ENCODE measurements at places on chromosomes 5 and 9.

- DNase-seq: no peak
These were observed 140.3 kb downstream of the TSSK1B start for GRCh38 chr5:113294311-113295110.

DNA sequence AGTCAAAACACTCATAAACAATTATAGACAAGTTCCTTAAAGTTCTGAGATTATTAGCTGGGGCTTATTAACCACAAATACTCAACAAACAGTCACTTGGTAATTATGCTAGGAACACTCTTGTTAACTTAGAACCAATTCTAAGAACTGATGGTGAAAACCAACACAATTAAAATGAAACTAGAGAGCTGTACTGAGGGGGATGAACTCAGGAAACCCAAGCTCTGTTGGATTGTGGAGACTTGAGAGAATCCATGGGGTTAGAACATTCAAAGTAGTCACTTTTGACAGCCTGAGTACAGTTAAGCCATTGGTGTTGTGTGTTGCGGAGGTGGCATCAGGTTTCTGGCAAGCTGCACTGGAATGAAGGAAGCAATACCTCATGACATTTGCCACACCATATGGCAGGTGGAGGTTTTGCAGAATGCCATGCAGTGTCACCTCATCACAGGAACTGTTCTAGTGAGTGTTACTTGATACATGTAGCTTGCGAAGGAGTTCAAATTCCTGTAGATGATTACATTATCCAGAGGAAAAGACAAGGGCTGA is 480.9 kb upstream of the CD180 start:
- no peak for DNase-seq

DNA sequence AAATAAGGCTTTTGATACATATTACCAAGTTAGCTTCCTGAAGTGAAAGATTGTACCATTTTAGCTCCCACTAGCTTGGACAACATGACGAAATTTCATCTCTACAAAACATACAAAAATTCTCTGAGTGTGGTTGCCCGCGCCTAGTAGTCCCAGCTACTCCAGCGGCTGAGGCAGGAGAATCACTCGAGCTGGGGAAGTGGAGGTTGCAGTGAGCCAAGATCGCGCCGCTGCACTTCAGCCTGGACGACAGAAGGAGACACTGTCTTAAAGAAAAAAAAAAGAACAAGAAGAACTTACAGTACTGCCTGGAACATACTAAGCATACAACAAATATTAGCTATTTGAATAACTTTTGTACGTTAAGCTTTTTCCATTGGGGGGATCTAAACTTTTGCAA is 29.7 kb upstream of the NRG2 start:
- no peak for DNase-seq

DNA sequence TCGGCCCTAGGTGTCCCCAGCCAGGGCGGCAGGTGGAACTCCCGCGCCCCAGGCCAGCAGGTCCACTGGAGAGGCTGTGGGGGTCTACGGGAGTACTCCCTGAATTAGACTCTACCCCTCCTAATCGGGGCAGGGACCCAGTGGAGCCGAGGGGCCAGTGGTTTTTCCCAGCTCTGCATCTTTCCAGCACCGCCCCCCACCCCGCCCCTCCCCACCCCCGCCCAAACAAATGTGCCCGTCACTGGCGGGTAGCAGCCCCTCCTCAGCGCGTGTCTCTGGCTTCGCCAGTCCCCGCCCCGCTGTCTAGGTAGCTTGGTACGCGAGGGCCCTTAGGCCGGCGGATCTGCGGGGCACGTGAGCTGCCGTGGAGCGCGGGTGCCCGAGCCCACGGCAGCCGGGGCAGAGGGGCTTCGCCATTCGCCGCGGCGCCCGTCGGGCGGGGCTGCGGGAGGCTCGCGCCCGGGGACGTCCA is 7.0 kb downstream of the UNC5A start:
- no peak for DNase-seq

DNA sequence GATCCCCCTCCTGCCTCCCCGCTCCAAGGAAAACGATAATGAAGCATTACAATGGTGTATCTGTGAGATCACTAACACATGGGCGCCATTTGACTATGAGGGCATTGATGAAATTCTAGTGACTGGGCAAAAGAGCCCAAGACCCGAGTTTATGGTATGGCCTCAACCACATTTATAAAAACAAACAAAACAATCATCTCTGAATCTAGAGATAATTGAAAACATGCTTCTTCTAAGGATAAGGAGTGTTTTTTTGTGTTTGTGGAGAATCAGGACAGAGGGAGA is 100.9 kb upstream of the SEMA6A start:
- DNase-seq: no peak

DNA sequence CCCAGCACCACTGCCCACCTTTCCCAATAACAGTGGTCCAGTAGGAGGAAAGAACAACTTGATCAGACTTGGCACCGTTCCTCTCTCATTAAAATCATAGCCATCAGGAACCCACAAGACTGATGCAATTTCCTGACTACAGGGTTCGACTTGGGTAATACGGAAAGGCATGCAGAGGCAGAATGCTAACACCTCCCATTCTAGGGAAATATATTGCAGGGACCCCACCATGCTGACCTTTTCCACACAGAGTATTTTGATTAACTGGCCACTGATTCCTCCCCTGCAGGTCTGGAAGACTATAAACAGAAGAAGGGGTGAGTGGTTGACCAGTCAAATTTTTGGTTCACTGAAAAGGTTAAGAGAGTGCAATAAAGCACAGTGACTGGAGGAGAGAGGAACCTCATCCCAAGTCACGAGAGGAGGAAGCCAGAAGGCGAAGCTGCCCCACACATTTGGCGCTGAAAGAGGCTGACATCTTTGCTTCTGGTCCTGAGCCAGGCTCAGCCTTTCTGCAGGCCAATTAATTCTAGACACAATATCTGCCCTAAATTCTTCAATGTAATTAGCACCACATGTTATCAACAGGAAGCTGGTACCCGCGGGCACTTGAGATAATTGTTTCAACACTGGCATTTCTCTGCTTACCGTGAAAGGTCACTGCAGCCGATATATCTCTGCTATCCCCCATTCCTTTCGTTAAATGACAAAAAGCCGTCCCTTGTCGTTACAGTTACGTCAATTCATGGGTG is 64.7 kb upstream of the SPOCK1 start:
- no peak for DNase-seq

DNA sequence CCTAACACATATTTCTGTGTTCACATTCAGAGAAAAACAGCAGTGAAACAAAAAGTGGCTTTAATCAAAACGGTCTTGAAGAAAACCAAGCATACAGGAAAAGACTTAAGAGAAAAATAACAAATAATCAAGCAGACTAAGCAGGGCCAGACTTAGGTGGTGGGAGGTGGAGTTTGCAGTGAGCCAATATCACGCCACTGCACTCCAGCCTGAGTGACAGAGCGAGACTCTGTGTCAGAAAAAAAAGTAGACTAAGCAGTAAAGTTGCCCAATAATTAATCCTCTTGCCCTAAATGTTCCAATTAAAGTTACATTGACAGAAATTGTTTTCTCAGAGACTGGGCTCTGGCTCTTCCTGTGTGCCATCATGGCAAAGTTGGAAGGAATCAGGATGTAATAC is 26.6 kb upstream of the GLDC start:
- no peak for DNase-seq

DNA sequence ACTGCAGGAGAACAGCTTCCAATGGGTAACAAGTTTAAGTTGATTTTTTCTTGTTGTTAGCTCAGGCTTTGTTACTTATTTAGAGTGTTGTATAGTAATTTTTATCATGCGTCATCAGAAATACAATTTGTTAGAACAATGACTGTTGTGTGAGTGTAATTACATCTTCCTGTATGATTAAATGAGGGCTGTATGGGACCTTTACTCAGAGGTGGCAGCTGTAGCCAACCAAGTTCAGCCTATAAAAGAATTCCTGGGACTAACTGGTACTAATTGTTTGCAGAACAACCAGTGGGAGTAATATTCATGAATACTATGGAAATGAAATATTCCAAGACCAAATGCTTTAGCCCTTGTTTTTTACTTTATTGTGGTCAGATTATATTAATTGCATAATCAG is 30.8 kb upstream of the TJP2 start:
- no peak for DNase-seq

GRCh38 chr9:98789483-98790133 is 6.7 kb downstream of the ANKS6 start:
- no peak for DNase-seq

DNA sequence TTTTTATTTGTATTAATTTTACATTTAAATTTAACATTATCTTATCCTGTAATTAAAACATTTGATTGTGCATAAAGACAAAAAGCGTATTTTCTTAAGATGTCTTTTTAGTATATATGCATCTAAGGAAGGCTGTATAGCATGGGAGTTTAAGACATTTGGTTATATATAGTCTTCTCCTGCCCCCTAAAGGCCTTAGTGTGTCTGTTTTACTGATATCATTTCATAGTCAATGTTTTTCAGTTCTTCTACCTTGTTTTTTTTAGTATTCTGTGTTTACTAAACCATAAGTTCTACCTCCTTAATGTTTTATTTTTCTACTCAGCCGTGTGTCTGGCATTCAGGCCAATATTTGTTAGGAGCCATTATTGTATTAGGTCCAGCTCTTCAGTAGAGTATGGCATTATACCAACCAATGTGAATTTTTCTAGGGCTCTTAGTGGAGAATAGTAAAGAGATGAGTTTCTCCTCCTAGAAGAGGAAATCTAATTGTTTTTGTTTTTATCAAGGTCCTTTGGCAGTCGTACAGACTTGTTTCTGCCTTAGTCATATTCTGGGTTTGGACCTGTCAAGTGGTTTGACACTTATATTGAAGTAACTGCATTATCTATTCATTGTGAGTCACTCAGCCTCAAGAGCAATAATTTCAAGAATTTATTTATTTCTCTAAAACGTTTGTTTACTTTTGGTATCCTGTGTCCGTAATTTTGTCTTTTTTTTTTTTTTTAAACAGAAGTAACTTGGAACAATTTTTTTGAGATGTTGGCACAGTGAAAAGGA is 74.8 kb downstream of the SLF1 start:
- DNase-seq: no peak

- no peak for DNase-seq
These were observed 56.5 kb downstream of the LMX1B start for GRCh38 chr9:126670270-126670669.

DNA sequence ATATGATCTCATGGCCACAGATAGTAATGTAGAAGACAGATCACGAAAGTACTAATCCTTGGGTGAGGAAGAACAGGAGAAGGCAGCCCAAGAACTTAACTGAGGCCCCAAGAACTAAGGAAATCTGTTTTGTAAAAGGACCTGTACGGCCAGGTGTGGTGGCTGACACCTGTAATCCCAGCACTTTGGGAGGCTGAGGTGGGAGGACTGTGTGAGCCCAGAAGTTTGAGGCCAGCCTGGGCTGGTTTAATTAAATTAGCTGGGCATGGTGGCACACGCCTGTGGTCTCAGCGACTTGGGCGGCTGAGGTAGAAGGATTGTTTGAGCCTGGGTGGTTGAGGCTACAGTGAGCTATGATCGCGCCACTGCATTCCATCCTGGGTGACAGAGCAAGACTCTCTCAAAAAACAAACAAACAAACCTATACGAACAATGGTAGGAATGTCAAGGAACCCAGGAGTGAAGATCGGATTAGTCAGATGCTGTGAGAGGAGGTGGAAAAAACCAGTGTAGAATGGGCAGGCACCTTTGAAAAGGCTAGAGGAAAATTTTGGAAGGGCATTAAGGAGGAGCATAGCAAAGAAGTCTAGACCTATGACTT is 283.8 kb upstream of the DMRT1 start:
- DNase-seq: no peak

GRCh38 chr5:139664086-139664693 is 16.0 kb downstream of the CXXC5 start:
- DNase-seq: no peak

DNA sequence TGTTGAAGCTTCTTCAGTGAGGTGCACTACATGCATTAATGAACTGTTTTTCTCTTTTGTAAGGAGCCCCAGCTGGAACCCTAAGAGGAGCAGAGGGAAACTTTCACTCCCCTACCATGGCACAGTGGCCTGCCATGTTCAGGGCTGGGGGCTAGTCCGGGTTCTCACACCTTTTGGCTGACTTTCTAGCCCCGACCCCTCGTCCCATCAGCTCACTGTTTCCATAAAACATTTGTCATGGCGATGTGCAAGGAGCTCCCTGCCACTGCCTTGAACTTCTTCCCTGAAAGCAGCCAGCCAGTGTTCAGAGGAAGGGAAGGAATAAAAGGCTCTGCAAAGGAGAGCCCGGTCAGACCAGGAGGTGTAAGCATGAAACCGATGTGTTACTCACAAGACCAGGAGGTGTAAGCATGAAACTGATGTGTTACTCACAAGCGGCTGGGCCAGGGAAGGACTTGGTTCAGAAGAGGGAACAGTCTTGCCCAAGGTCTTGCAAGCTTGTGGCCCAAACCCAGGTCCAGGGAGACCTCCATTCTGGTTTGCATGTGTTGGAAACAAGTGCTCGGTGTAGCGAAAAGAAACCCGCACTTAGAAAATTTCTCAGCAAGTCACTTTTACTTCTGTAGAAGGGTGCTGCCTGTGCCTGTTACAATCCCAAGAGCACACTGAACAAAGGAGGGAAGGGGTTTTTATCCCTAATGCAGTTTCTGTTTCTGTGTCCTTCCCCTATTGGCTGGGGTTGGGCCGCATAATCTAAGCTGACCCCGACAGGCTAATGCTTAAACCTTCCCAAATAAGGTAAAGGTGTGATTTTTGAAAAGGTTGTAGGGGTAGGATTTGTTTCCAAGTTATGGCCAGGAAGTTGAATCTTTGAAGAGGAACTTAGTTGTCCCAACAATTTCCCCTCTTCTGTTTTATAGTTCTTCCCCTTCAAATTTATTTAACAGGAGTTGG is 3.4 kb upstream of the ABO start:
- no peak for DNase-seq

DNA sequence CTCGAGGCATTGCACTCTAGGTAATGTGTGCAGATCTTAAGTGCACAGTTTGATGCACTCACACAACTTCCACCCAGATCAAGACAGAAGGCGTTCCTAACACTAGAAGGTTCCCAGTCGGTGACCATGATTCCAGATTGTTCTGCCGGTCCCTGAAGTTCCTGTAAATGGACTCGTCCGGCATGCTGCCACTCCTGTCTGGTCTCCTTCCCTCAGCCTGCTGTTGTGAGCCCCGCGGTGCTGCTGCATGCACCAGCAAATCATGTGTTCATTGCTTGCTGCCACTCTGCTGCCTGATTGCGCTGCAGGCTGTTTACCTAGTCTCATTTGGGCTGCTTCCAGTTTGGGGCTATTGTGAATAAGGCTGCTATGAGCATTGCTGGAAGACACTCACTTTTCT is 11.5 kb downstream of the STKLD1 start:
- no peak for DNase-seq

DNA sequence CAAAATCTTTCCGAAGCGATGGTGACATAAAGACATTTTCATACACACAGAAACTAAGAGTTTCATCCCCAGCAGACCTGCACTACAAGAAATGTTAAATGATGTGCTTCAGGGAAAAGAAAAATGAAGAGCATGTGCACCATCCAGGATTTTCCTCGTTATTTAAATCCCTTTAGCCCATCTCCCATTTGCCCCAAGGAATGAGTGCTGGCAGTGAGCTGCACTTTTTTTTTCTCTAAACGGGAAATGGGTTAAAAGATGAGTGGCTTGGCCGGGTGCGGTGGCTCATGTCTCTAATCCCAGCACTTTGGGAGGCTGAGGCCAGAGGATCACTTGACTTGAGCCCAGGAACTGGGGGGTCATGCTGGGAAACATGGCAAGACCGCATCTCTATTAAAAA is 6.8 kb upstream of the LRRC14B start:
- DNase-seq: no peak

GRCh38 chr9:134473141-134474054 is 147.1 kb downstream of the RXRA start:
- DNase-seq: no peak

Measured in iPS DF 6.9 (cell line).